ELF-1 (cell line): ENCODE measurements at places on chromosomes 7 and 10.

DNA sequence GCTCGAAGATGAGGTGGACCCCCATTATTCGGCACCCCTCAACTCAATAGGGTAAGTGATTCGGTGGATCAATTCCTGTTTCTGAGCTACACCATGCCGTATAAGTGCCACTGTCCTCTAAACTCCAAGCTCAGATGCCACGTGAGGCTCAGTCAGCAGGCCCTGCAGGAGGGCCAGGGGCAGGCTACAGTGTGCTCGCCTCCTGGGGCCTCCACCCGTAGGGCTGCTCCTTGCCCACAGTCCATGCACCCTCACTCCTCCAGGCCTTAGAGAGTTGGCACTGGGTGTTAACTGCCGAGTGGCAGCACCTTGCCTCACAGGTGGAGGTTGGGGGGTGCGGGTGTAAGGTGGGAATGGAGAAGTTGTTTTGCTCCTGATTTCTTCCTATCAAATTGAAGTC lies 12.1 kb downstream of the C10orf53 start:
- no peak for DNase-seq

DNA sequence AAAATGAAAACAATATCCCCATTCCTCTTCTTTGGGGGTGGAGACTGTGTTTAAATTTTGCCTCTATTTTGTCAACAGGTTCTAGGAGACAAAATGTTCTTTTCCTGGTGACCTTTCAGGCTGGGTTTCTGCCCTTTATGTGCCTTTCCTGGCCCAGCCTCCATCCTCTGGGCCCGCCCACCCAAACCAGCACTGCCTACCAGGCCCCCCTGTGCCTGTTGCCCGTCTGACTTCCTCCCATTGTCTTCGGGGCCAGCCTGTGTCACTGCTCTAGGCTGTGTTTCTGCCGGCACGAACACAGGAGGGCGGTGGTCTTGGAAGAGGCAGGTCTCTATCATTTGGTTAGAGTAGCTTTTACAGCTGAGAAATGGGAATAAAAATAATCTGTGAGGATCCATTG lies 13.9 kb downstream of the TSPAN14 start:
- peak; percentile 87 for DNase-seq

DNA sequence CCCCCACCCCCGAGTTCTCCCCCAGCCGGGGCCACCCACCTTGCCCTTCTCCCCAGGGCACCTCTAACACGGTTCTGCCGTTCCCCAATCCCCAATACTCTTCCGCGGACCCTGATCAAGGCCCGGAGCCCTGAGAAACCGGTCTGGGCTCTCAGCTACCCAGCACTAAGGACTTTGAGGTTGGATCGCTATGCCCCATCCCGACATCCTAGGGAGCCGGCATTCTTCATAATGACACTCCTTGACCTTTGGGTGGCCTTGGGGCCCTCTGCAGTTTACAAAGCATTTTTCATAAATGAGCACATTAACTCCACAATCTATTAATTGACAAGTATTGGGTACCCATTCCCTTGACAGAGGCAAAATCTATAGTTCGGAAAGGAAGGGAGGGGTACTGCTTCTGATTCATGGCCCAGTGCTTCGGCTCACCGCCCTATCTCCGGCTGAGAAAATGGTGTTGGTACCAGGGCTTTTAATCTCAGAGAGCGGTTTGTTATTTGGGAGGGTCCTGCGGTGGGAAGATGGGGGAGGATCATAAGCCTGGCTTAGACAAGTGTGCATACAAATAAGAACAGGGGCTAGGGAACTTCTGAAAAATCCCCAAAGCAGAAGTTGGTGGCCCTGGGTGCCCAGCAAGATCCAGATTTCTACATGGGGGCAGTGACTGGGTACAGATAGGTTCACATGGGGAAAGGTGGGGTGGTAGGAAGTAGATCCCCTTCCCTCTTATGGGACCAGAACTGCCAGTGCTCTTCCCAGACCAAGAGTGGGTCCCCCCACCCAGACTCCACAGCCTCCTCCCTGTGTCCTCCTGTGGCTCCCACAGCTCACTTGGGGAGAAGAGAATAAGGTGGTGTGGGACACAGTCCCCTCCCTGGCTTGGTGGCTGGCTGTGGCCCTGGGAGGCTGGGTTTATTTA lies 3.2 kb downstream of the IMPDH1 start:
- peak; percentile 22 for DNase-seq

- DNase-seq, result no peak
Measured at GRCh38 chr7:156747718-156748117, 107.1 kb downstream of the RNF32 start.

GRCh38 chr7:120860156-120860555 lies 2.2 kb upstream of the TSPAN12 start:
- DNase-seq, result no peak

DNA sequence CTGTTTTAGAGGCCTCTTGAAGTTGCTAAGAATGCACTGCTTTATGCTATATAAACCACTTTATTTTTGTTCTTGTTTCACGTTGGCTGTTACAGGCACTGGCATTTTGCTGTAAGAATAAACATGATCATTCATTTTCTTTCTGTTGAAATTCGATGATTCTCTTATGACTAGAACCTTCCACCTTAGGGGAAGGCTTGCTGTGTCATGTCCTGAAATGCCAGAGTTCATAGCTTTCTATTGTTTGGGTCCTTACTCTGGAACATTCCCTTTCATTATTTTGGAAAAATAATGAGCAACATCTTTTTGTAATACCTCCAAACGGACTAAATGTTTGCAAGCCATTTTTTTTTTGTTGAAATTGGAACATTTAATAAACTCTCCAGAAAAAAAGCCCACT lies 495.1 kb upstream of the POT1 start:
- no peak for DNase-seq

DNA sequence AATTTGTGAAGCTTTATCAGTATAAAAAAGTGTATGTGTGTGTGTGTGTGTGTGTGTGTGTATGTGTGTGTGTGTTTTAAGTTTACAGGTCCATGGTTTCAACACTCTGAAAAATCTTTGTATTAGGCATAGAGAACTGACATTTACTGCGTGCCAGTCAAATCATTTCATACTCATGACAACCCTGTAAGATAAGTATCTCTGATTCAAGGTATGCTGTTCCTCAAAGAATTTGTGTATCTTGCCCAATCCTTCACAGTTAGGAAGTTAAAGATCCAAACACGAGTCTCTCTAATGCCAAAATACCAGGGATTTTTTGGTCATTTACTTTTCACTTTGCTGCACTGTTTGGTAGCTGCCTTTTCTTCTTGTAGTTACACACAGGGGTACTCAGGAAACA lies 1121.3 kb upstream of the AUTS2 start:
- no peak for DNase-seq

DNA sequence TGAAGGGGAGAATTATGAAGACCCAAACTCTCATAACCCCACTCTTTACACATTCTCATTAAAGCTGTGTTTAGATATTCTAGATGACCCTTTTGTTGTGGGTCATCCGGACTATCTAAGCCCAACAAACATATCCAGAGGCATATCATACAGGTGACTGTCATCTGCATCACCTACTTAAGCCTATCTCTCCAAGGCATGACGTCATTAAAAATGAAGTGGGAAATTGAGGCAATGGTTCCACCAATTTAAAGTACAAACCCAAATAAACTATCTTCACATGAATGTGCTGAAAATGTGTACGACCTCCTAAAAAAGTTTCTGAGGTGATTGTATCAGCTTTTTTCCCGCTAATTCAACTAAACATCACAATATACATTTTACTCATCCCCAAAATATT lies 4.5 kb upstream of the RALA start:
- no peak for DNase-seq

DNA sequence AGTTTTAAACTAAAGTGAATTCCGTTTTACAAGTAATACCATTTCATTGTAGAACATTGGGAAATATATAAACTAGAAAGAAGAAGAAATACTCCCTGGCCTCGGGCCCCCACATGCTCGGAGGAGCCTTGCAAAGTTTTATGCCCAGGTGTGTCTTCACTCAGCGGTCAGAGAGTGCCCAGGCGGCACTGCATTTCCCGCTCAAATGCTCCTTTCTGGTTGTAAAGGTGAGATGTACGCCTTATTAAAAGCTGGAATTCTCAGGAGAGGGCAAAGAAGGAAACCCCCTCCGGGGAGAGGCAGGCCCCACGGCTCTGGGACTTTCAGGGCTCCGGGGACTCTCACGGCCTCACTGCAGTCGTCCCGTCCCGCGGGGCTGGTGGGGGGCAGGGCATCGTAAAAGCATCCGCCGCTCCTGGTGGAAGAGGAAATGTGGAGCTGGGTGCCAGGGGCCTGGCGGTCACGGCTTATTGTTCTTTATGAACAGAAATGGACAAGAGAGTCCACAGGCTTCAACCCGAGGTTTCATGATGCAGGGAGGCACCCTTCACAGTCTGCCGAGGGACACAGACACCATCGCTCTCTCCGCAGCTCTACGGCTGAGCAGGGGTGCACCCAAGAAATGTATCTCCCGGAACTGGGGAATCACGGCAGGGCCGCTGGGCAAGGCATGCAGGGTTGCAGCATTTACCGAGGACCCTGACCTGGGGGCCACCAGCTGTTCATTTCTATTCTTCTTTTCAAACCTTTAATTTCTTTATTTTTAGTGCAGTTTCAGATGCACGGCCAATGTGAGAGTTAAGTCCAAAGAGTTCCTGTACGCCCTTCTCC lies 47.7 kb upstream of the INPP5A start:
- no peak for DNase-seq

DNA sequence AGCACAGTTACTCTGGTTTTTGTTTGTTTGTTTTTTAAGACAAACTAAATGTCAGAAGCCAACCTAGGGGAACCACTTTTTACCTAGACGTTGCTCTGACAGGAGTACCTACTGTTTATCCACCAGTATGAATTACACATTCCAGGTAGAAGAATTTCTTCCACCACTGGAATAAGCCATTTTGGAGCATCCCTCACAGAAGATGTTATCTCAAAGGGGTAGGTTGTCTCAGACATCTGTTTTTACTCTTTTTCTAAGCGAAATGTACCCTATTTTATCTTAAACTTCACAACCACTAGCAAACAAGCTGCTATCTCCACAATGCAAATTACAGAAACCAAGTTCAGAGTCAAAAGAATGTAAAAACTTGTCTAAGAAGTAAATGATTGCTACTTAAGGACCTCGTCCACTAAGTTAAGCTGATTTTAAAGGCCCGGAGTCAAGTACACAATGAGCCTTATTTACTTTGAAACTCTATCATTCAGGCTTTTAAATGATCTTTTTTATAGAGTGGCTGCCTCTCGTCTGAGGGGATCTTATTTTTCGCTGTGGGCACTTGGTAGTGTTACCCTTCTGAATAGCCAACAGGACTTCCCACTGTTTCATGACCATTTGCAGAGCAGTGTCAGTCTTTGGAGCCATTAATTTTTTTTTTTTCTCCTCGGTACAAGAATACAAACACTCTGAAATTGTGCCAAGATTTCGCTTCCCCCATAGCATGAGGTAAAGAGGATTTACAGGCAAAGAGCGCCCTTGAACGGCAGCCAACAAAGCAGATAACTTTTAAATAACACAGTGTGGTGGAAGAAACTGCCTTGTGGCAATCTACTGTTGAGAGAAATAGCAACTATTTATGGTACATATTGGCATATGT lies 15.7 kb upstream of the ARMC3 start:
- DNase-seq, result no peak
